ENCODE measurements at places on chromosomes 4 and X.

DNA sequence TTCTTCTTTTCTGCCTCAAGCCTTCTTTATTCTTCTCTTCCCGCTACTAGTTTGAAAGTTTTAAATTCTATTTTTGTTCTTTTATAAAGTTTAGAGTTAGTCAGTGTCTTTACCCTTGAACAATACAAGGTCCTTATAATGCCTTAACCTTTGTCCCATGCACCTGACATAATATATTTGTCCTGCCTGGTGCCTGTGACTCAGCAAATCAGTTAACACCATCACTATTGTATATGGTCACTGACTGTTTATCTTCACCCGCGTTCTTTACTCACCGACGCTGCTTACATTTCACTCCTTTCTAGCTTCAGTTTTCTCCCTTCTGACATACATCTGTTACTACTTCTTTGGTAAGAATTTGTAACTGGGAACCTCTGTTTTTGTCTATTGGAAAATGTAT, 5.7 kb downstream of the SMIM20 start:
- DNase-seq = no peak

DNA sequence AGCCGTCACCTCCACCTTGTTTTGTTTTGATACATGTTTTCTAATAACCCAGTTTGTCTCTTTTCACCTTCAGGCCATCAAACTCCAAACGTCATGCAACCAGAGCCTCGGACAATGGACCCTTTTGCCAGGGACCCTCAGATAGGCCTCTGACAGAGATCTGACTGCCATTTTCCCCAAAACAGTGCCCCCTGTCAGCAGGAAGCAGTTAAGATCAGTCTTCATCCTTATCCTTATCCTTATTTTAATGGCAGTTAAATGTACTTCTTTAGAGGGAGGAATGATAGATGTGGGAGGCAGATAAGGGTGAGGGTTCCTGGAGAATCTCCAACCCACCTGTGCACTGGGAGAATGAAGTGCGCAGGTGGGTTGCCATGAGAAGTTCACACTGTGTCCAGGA, 135.7 kb downstream of the ANAPC10 start:
- no peak for DNase-seq

- DNase-seq = no peak
Measured at GRCh38 chr4:13933191-13933590, 305.7 kb upstream of the BOD1L1 start.

GRCh38 chrX:33138677-33139249, 72.6 kb downstream of the DMD start:
- no peak for DNase-seq

- DNase-seq = no peak
Measured at GRCh38 chr4:7906171-7906701, 33.4 kb downstream of the AFAP1 start.

GRCh38 chr4:41647383-41647782, 101.1 kb downstream of the PHOX2B start:
- no peak for DNase-seq

DNA sequence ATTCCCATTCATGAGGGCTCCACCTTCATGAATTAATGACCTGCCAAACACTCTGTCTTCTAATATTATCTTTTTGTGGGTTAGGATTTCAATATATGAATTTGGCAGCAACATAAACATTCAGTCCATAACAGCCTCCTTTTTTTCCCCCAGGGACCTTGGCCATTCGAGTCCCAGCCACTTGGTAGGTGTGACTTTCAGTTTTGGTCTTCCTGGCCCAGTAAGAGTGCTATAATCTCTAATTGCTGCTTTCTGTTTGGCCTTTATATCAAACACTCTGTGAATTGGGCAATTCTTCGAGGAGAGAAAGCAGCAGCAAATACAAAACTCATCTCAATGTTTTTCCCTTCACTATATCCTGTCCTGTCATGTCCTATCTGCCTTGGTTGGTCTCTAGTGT, 12.4 kb upstream of the RADX start:
- no peak for DNase-seq

GRCh38 chrX:71070531-71070930, 2.4 kb upstream of the SNX12 start:
- no peak for DNase-seq

- no peak for DNase-seq
Measured at GRCh38 chrX:22032084-22032483, at the start of gene PHEX. Gene PHEX (plus strand): TSS chrX:22032325. CDS start chrX:22033006, 681 bp downstream.

DNA sequence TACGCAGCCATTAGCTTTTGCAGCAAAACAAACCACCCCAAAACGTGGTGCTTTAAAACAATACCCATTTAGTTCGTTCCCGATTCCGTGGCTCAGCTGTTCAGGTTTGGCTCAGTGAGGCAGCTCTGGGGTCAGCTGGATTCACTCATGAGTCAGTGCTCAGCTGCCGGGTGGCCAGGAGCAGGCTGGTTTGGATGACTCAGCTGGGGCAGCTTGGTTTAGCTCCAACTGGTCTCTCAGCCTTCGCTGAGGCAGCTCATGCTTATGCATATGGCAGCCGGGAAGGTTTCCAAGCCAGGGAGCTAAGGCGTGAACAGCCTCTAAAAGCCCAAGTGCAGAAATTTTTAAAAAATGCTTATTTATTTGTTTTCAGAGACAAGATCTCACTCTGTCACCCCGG, 13.3 kb upstream of the CD99 start:
- no peak for DNase-seq

- DNase-seq = no peak
Measured at GRCh38 chr4:10302096-10302495, 155.1 kb downstream of the ZNF518B start.

DNA sequence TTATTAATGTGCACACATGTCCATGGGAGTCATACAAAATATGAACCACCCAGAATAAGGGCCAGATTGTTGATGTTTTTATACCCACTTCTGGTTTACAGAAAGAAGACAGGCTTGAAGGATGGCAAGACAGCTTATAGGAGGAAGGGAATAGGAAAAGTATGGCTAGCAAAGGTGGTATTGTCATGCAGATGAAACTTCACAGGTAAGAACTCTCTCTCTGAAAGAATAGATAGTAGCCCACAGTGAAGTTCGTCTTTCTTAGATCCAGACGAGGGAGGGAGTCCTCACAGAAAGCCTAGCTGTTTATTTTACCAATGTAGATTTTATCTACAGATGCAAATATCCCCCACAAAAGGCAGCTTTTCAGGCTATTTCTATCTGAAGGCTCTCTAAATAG, 43.7 kb upstream of the SPIN4 start:
- no peak for DNase-seq

DNA sequence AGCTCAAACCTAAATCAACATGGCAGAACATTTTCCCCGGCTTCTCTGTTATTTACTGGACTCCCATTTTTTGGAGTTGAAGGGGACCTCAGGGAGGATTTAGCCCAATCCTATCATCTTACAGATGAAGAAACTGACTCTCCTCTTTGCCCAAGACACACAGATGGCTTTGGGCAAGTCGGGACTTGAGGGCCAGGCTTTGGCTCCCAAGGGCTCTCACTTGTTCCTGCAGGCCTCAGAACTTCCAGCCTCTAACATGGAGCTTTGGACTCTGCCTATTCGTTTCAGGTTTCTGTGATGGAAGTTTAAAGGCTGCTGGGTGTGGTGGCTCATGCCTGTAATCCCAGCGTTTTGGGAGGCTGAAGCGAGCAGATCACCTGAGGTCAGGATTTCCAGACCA, 59.5 kb downstream of the RHOH start:
- no peak for DNase-seq

- DNase-seq = no peak
Measured at GRCh38 chr4:25500626-25501316, 123.7 kb downstream of the ANAPC4 start.

DNA sequence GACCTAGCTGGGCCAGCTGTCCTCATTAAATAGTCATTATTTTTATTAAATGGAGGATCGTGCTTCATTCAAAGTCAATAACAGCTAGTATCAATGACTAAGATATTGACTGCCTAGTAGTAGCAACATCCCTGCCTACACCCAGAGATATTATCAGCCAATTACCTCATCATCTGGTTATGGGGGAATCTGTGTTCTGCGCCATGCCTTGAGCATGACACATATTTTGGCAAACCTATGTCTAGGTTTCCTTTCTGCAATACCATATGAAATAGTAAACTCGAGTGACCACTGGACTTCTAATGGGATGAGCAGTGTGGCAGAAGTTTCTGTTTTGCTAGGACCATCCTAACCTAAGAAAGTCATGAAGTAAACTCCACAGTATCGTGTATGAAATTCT, 50.0 kb upstream of the AADAT start:
- no peak for DNase-seq

DNA sequence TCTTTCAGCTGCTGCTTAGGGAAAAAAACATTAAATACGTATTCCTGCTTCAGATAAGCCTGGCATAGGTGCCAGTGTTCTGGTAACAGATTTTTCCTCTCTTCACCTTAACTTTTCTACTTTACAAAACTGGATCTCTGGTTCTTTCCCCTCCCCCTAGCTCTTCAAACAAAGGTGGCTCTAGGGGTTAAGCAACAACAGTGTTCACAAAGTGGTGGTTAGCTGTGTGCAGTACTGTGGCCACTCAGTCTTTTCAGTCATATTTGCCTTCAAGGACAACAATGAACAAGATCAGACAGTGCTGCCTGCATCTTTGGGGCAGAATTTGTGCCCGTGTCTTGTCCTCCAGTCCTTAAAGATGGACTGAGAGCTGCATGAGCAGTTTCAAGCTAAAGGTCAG, 15.1 kb upstream of the RGN start:
- no peak for DNase-seq

DNA sequence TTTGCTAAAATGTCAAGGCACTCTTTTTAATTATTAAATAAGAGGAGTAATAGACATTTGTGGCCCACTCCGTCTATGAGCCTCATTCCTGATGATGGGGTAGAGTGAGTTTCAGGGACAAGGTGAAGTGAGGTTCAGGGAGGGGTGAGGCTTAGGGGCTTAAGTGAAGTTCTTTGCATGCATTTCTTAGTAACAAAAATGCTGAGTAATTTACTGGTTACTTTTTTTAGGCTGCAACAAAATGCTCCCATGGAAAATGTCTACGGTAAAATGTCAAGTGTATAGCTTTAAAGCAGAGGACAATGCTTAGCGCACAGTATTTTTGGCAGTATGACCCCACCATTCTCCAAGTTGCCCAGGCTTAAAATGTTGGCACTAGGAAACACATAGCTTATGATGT, 2.0 kb upstream of the USO1 start:
- DNase-seq = no peak

DNA sequence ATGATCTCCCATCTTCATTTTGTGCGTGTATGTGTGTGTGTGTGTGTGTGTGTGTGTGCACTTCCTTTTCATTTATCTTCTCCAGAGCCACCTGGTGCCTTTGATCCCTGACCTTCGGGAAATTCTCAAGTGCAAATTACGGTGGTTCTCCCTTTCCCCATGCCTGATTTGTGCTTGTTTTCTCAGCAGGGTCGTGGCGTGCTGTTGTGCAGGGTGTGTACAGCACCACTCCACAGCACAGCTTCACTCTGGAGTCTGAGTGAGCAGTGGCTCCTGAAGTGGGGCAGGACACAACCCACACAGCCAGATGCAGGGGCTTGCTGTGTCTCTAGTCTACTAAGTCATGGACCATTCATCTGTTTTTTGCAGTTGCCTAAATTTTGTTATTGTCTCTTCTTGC, 114.2 kb upstream of the TBC1D9 start:
- no peak for DNase-seq

DNA sequence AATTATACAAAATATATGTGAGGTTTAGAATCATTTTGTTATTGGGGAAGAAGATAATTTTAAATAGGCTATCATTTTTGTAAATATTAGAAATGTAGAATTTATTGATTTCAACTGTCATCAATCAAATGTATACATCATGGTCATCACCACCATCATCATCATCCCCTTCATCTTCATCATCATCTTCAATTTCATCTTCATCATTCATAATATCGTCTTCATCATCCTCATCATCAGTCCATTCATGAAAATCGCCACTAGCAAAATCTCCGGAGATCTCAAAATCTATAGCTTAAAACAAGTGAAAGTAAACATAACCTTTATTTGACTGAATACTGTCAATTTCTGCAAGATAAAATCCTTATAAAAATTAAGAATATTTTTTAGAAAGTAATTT, 499.5 kb downstream of the SPOCK3 start:
- no peak for DNase-seq

GRCh38 chrX:45745479-45745878, 544.8 kb upstream of the DIPK2B start:
- no peak for DNase-seq

- no peak for DNase-seq
Measured at GRCh38 chr4:8376361-8377102, 64.0 kb downstream of the ACOX3 start.

GRCh38 chr4:33975995-33976394, 2268.3 kb downstream of the ARAP2 start:
- DNase-seq = no peak

GRCh38 chr4:169438057-169438480, 167.3 kb upstream of the SH3RF1 start:
- no peak for DNase-seq

DNA sequence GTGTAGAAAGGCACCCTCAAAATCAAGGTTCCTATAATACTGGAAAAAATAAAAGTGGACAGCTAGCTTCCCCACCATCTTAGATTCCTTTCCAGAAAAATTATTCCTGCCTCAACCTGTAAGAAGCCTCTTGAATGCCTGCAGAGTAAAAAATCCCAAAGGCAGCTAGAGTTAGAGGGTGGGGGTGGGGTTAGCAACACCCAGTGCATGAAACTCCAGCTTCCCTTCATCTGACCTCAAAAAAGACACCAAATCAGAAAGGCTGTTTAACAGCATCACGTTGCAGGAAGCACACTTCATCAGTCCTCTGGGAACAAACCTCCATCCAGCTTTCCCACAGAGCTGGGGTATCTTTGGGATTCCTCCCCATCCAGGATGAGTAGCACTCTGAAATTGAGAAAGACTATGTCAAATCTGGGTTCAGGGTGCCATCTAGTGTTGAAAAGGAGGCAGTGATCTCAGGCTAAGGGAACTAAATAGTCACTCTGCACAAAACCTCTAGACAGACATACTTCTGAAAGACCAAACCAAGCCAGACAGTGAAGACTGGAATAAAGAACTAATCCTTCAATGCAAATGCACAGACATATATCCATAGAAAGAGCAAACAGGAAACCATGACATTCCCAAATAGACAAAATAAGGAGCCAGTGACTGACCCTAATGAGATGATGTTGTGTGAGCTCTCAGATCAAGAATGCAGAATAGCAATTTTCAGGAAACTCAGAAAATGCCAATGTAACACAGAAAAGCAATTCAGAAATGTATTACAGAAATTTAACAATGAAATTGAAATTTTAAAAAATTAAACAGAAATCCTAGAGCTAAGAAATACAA, 97.9 kb downstream of the ARHGEF9 start:
- no peak for DNase-seq

DNA sequence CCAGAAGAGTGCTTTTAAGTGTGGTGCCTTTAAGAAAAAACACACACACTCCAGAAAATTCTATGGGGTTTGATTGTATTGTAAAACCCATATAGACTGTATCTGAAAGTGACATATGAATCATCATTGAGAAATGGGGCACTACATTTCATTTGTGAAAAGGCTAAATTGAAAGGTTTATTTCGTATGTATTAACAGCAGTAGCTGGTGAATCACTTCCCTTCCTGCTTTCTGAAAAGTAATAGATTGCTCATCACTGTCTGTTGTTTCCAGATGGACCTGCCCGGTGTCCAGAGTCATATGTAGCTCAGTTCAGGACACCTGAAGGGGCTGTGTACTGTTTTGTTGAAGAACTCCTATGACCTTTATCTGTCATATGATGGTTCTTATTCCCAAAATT, 28.1 kb upstream of the HPRT1 start:
- DNase-seq = no peak

- no peak for DNase-seq
Measured at GRCh38 chr4:47442980-47443379, 20.5 kb downstream of the COMMD8 start.

GRCh38 chr4:76997532-76997931, 48.0 kb downstream of the SEPTIN11 start:
- DNase-seq = no peak

- DNase-seq = no peak
Measured at GRCh38 chrX:40897718-40898270, 162.5 kb upstream of the MED14 start.
